SJSA1 (cell line): ENCODE measurements at places on chromosomes 12 and 14. TPM values are rescaled to one million over a fixed set of nuclear protein-coding genes. Genes with fewer than 3 reads are reported as not detected.

DNA sequence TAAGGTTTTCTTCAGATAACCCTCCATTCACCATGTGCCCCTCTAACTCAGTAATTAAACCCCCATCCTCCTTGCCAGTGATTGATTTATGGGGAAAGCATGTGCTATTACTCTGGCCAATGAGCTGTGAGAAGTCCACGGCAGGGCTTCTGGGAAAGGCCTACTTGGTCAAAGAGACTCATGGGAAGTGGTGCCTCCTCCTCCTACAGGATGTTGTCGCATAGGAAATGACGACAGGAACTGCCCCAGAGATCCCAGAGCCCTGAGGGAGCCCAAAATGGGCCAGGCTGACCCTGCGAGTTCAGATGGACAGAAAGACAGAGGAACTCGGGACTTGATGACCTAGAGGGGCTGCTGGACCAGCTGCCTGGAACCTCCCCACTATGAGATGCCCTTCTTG, 938.1 kb upstream of the TMEM132C start:
- H3K27me3 ChIP-seq: no peaks in the 10 kb centered on the region
- no peaks in the 10 kb centered on the region for H3K36me3 ChIP-seq
- no peaks in the 10 kb centered on the region for H3K4me1 ChIP-seq
- no peak overlapping the region for H3K27ac ChIP-seq
- no peak for DNase-seq

The RFLNA gene
- total RNA-seq: not detected in 2 replicates

- peaks cover 40% of the 10 kb centered on the region for H3K36me3 ChIP-seq
- DNase-seq: no peak
- H3K4me1 ChIP-seq: no peaks in the 10 kb centered on the region
Measured at GRCh38 chr14:32142754-32143437, 58.9 kb upstream of the RNU6-7 start.

DNA sequence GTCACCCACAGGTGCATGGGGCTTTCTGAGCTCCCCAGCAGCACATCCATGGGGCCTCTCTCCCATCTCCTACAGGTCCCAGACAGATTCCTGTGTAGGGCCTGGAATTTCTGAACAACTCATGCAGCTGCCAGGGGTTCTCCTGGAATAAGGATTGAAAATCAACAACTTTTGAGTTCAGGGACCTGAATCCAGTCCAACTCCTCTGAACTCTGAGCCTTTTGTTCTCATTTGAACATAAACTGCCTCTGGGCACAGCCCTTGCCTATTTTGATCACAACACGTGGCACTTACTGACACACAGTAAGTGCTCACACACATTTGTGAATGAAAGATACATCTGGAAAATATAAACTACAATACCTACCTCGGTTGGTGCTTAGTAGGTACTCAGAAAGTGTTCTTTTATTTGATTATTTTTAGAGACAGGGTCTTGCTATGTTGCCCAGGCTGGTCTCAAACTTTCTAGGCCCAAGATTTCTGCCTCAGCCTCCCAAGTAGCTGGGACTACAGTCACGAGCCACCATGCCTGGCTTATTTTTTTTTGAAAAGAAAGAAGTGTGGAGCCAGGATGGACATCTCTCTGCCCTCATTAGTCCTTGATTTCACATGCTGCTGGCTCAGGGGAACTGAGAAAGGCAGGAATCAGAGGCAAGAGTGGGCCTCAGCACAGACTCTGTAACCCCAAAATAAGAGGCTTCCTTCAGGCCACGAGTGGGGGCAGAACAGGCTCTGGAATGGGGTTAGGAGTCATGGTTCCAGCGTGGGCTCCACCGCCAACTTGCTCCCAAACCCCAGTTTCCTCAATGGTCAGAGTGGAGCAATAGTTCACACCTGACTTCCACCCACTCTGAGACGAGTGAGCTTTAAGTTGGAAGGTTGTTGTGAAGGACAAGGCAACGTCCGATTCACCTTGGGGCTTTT, 27.0 kb downstream of the SYNE3 start:
- no peaks in the 10 kb centered on the region for H3K36me3 ChIP-seq
- H3K27ac ChIP-seq: no peak overlapping the region
- no peak for DNase-seq
- H3K27me3 ChIP-seq: no peaks in the 10 kb centered on the region

GRCh38 chr12:49548822-49549648, 10.2 kb downstream of the KCNH3 start:
- H3K4me3 ChIP-seq: no peak overlapping the region
- H3K4me1 ChIP-seq: peaks cover 5% of the 10 kb centered on the region
- no peak for DNase-seq
- no peaks in the 10 kb centered on the region for H3K36me3 ChIP-seq
- no peak overlapping the region for H3K27ac ChIP-seq

DNA sequence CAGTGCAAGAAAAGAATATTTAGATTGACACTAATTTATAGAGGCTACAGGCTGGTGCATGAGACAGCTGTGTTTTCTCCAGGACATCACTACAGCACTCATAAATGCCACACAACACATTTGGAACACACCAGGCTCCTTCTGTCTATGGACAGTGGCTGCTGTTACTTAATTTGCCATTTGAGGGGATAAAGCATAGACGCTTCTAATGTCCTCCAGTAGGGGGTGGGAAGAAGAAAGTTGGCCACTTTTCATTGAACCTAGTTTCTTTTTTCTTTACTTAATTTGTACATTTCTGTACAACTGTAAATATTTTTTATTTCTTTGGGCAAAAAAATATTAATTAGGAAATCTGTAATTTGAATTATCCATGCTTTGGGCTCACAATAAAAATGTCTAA, 12.4 kb upstream of the RTN1 start:
- H3K27me3 ChIP-seq: no peaks in the 10 kb centered on the region
- H3K4me1 ChIP-seq: no peaks in the 10 kb centered on the region
- no peak overlapping the region for H3K27ac ChIP-seq
- no peak overlapping the region for H3K4me3 ChIP-seq
- H3K36me3 ChIP-seq: no peaks in the 10 kb centered on the region

The BMP4 gene
- 1.8 and 3.4 TPM in 2 replicates for total RNA-seq

- H3K27me3 ChIP-seq: no peaks in the 10 kb centered on the region
- H3K36me3 ChIP-seq: peaks cover 82% of the 10 kb centered on the region
Measured at GRCh38 chr12:122215771-122216170, 10.1 kb downstream of the DIABLO start.
